ENCODE measurements at places on chromosomes 1 and 21.

GRCh38 chr1:40648928-40649591 is 16.4 kb downstream of the RIMS3 start:
- no peak for DNase-seq

DNA sequence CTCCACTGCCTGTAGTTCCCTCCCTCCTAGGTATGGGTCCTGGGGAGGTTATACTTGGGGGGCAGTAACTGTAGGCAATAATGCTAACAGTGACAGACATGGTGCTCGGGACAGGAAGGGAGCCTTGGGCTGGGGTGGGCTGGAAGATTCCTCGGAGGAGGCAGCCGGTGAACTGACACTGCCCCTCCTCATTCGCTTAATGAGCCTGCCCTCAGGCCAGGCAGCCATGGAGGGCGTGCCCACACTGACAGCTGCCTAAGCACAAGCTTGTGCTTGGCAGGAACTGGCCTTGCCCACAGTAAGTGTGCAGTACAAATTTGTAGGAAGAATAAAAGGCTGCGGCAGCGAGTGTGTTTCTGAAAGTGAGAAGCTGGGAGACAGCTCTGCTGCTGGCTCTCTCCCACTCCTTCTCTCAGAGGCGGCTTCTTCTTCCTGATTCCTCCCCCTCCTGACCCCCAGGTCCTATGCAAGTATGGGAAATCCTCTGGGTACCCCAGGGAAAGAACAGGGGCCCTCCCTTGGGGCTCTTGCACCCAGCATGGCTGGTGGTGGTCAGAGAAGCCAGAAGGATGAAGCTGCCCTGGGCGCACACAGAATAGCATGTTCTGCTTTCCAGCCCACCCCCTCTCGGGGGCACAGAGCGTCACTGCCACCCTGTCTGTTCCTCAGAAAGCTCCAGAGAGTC is 23.6 kb downstream of the OPTC start:
- no peak for DNase-seq

DNA sequence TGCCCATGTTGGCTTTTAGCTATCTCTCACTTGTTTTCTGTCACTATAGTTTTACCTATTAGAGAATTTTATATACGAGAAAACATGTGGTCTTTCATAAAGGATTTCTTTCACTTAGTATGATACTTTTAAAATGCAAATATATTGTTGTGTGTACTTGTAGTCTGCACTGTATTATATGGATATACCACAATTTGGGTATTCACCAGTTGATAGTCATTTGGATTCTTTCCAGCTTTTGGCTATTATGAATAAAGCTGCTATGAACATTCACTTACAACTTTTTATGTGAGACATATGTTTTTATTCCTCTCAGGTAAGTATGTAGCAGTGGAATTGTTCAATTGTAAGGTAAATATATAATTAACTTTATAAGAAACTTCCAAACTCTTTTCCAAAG is 441.5 kb downstream of the GPATCH2 start:
- DNase-seq, result no peak

GRCh38 chr1:119475866-119476439 is 31.1 kb upstream of the HSD3B1 start:
- peak; percentile 21 for DNase-seq

DNA sequence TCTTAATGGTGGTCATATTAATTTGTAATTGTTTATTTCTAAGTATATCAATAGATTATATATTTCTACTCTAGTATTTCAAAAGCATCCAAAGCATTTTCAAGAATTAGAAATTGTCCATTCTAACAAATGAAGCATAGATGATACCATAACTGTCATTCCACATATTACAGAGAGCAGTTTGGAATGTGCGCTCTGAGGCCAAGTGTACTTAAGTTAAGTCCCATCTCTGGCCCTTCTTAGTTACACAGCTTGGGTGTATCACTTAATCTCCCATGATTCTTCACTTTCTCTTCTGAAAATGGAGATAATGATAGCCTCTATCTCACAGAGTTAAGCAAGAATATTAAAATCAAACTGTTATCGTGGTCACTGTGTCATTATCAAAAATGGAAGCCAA is 281.1 kb downstream of the MRPL39 start:
- no peak for DNase-seq

DNA sequence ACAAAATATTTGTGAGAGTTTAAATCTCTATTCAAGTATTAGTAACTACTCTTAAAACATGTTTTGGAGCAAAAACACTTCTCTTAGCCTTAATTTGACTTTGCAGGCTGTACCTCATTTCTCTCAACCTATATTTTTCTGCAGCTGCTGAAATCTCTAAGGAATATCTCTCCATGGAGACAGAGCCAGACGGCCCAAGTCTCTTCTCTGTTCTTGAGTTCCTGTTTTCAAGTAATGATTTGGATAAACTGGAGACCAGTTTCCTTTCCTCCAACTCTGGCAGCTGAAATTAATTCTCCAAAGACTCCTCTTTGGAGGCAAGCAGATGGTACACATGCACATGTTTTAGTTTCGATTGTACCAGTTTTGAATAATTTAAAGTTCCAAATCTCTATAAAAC is 659.7 kb upstream of the NEGR1 start:
- no peak for DNase-seq

DNA sequence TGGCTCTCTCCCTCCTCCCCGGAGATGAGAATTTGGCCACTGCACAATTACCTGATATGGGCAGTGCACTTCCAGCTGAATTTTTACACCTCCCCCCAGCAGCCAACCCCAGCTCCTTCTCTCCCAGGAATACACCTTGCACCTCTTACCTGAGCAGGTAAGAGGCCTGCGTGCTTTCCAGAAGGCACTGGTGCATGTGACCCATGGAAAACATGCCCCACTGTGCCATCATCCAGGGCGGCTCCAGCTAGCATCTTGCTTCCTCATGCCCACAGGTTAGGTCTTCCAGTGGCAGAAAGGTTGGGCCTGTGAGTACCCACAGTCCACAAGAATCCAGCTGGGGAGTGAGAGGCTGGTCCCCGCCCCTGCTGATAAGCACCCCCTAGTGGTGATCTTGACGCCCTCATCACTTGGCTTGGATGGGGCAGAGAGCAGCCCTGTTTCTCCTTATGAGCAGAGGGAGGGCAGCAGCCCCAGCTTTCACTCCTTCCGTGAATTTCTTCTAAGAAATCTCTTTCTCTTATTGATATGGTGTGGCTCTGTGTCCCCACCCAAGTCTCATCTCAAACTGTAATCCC is 57.8 kb downstream of the EDARADD start:
- peak; percentile 61 for DNase-seq

- DNase-seq, result no peak
Observed at GRCh38 chr21:45354970-45355369, 50.0 kb upstream of the COL18A1 start.

DNA sequence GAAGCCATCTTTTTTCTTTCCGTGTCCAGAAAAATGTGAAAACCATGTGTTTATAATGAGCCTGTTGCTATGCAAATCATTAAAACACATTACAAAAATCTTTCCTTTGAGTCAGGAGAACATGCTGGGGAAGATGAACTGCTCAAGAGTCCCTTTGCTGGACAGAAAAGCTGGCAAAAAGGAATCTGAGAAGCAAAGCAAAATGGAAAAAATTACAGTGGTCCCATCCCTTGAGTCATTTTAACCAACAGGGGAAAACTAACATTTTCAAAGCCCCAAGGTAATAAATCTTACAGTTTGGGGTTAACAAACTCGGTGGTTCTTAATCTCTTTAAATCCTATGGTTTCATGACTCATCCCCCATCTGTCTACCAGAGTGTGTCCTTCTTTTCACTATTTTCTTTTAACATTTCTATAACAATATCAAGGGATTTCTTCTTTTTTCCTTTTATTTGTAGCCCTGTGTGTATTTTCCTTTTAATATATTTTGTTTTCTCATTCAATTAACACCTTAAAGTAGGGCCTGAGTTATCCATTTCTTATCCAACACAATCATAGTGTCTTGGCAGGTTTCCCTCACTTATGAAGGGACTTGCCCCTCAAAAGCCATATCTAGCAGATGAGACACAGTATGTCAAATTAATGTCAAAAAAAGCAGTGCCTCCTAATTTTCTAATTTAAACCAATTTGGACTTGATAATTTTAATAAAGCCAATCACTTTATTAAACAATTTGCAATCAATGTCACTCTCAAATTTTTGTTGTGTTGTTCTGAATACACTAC is 105.4 kb downstream of the PTPN14 start:
- no peak for DNase-seq

Measured in suppressor macrophage treated with lipopolysaccharide for 4 hours (primary cell).